ENCODE measurements at places on chromosomes 4 and X.

GRCh38 chrX:96729053-96729452 lies 44.4 kb downstream of the DIAPH2 start:
- DNase-seq = no peak

- no peak for DNase-seq
Measured at GRCh38 chrX:134633832-134634231, 24.4 kb downstream of the PLAC1 start.

- DNase-seq = peak; percentile 26
Measured at GRCh38 chr4:40626183-40626990, 3.3 kb downstream of the RBM47 start.

- DNase-seq = no peak
Measured at GRCh38 chrX:123905332-123905731, 45.5 kb downstream of the XIAP start.

GRCh38 chrX:119071381-119071780 lies 1.4 kb upstream of the CT47C1 start:
- DNase-seq = no peak
